ENCODE measurements at places on chromosomes 12 and 14.
A peak's percentile ranks its signal among the peaks of the same experiment; 100 is the strongest.

DNA sequence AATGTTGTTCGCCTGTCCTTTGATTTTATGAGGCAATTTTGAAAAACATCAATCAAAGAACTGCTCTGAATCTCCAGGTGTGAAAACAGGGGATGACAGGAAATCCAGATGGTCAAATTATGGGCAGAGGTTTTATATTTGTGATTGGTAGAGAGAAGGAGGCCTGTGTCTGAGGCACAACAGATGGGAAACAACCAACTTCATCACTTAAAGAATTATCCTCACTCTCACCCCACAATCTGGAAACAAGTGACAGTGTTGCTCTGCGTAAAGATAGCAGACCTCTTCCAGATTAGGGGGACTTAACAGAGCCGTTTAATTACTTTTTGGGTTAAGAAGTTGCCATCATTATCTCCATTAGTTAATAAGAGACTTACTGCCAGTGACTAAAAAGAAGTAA is 64.1 kb upstream of the EGLN3 start:
- H3K27ac ChIP-seq = no peak overlapping the region
- H3K4me1 ChIP-seq = no peaks in the 10 kb centered on the region
- DNase-seq = no peak
- peaks cover 2% of the 10 kb centered on the region for H3K27me3 ChIP-seq
- H3K36me3 ChIP-seq = no peaks in the 10 kb centered on the region

- no peak for DNase-seq
- H3K36me3 ChIP-seq = peaks cover 7% of the 10 kb centered on the region
- peak overlapping the region; percentile 31 for H3K4me3 ChIP-seq
- H3K4me1 ChIP-seq = peaks cover 18% of the 10 kb centered on the region
- no peaks in the 10 kb centered on the region for H3K27me3 ChIP-seq
Measured at GRCh38 chr14:63478010-63478409, 65.2 kb downstream of the PPP2R5E start.

DNA sequence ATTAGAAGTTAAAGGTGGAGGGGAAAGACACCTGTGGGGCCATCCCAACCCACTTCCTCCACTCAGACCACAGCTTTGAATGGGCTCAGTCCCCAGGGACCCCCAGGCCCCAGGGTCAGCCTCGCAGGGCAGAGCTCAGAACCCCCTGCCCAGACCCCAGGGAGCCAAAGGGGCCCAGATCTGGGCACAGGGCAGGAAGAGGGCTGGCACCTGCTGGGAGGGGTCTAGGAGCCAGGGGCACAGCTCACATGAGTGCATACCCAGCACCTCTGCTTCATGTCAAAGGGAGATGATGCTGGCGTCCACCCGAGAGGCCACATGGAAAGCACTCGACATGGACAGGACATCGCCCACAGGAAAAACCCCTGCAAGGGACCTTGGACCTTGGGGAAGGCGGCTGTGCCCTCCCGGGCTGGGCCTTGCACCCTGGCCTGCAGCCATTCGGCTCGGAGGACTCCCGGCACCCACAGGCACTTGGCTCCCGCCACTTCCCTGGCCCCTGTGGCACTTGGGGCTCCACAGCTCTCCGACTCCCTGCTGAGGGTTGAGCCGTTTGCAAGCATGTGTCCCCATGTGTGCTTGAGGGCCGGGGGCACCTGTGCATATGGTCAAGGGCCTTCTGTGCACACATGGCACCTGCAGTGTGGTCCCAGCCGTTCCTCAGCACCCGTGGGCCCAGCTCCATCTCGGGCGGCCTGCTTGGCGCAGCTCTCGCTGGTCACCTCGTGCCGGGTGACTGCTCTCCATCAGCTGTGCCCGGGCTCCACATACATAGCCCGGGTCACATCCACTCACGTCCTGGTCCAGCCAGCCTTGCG is 7.8 kb upstream of the AMN start:
- no peak overlapping the region for H3K27ac ChIP-seq
- peaks cover 6% of the 10 kb centered on the region for H3K36me3 ChIP-seq
- H3K27me3 ChIP-seq = no peaks in the 10 kb centered on the region
- no peak for DNase-seq
- peak overlapping the region; percentile 27 for H3K4me3 ChIP-seq
- peaks cover 16% of the 10 kb centered on the region for H3K4me1 ChIP-seq

- H3K4me3 ChIP-seq = no peak overlapping the region
- H3K27me3 ChIP-seq = peaks cover 4% of the 10 kb centered on the region
- no peak overlapping the region for H3K27ac ChIP-seq
- peaks cover 2% of the 10 kb centered on the region for H3K4me1 ChIP-seq
- no peaks in the 10 kb centered on the region for H3K36me3 ChIP-seq
- DNase-seq = no peak
Measured at GRCh38 chr14:104250175-104250574, 111.8 kb downstream of the KIF26A start.

- no peak overlapping the region for H3K4me3 ChIP-seq
- no peaks in the 10 kb centered on the region for H3K4me1 ChIP-seq
- H3K27ac ChIP-seq = no peak overlapping the region
Measured at GRCh38 chr12:81128930-81129554, 51.2 kb downstream of the ACSS3 start.

DNA sequence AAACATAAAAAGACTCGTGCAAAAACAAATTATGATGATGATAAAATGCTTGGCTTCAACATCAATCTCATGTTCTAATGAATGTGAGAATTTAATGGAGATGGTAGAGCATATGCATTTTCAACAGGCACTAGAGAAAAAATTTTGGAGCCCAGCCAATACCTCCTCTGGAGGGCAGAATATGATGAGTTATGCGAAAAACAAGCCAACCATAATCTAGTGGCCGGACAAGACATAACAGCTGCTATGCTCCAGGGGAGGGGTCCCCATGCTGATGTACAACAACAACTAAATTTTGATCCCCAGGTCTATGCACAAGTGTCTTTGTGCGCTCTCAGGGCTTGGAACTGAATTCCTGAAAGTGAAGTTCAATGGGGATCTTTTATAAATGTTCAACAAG is 1197.5 kb downstream of the LRFN5 start:
- H3K4me3 ChIP-seq = no peak overlapping the region
- no peaks in the 10 kb centered on the region for H3K4me1 ChIP-seq
- H3K36me3 ChIP-seq = no peaks in the 10 kb centered on the region
- DNase-seq = no peak

DNA sequence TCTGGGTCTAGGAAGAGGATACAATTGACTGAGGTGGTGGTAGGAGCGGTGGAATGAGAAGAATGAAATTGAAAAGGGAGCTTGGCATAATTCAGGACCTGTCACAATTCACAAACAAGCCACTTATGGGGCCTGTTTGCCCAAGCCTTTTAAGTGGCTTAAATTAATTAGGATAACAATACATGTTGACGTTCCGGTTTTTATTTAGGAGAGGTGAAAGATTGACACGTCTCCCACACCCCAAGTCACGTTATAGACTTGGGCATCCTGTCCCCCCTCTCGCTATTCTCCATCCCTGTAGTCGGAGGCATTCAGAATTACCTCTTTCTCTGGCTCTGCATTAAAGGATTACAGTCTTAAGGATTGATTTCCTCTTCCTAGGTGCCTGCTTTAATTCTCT is 954 bp upstream of the CALCOCO1 start:
- H3K36me3 ChIP-seq = peaks cover 13% of the 10 kb centered on the region
- peaks cover 11% of the 10 kb centered on the region for H3K4me1 ChIP-seq
- DNase-seq = no peak
- H3K27ac ChIP-seq = peak overlapping the region; percentile 73
- H3K27me3 ChIP-seq = no peaks in the 10 kb centered on the region

DNA sequence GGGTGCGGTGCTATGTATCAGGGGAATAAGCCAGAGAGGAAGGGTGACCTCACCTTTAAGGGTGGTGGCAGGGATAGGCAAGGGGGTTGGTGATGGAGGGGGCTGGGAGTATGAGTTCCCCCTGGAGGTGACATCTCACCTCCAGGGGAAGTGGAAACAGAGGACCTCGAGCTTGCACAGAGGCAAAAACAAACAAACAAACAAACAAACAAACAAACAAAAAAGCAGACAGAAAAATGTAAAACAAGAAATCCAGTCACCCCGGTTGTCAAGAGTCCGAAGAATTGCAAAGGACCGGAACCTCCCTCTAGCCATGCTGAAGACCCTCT is 112.2 kb upstream of the MYL2 start:
- no peak for DNase-seq
- peak overlapping the region; percentile 8 for H3K4me3 ChIP-seq
- H3K4me1 ChIP-seq = peaks cover 15% of the 10 kb centered on the region
- no peak overlapping the region for H3K27ac ChIP-seq
- H3K36me3 ChIP-seq = peaks cover 3% of the 10 kb centered on the region
- peaks cover 23% of the 10 kb centered on the region for H3K27me3 ChIP-seq

- no peak overlapping the region for H3K4me3 ChIP-seq
- no peaks in the 10 kb centered on the region for H3K4me1 ChIP-seq
- no peaks in the 10 kb centered on the region for H3K36me3 ChIP-seq
- no peak for DNase-seq
- H3K27me3 ChIP-seq = no peaks in the 10 kb centered on the region
Measured at GRCh38 chr12:30016540-30017055, 232.9 kb upstream of the TMTC1 start.

DNA sequence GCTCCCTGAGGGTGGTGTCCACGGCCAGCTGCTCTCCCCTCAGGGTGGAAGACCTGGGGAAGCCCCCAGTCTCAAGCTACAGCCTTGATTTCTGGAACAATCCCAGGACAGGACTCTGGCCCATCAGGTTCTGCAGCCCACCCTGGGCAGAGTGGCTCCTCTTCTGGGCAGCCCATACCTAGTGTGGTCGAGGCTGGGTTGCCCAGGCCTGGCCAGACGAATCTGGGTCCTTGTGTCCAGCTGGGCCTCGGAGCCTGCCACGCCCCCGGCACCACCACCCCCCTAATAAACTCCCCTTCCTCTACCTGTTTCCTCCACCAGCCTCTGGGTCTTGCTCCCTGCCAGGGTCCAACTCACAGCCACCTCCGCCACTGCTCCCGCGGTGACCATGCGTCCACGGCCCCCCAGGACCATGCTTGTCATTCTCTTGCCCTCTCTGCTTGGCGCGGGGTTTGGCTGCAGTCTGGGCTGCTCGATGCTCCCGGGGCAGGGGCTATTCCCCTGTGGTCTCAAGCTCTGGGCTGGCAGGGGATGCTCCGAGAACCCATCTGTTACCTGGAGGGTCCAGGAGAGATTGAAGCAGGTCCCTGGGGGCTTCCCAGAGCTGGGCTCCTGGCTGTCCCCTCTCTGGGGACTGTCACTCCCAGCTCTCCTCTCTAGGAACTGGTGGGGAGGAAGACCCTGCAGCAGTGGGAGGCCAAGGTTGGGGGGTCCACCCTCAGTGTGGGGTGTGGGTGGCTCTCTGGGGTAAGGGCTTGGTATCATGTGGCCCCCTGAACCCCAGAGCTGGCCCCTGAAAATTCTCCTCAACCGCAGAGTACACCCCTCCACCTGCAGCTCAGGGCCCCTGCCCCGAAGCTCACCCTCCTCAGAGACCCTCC is 8.7 kb upstream of the GPR132 start:
- DNase-seq = no peak
- no peaks in the 10 kb centered on the region for H3K27me3 ChIP-seq
- peaks cover 40% of the 10 kb centered on the region for H3K4me1 ChIP-seq
- no peak overlapping the region for H3K4me3 ChIP-seq
- H3K36me3 ChIP-seq = no peaks in the 10 kb centered on the region
- peak overlapping the region; percentile 16 for H3K27ac ChIP-seq

DNA sequence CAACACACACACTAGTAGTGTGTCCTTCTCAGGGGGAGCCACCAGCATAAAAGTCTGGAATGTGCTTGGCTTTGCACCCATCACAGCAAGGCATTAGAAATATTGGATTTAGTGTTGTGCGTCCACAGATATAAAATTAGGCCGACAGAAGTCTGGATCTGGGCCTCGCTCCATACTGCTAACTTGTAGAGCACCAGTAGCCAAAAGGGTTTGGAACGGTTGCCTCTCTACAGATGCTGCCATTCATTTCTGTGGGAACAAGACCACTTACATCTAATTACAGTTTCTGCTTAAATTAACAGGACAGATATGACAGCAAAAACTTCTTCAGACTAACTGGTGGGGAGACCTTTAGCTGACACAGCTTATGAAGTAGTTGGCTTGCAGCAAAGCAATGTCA is 94.2 kb downstream of the EXOC5 start:
- peaks cover 2% of the 10 kb centered on the region for H3K27me3 ChIP-seq
- no peaks in the 10 kb centered on the region for H3K4me1 ChIP-seq
- H3K27ac ChIP-seq = no peak overlapping the region

- peaks cover 5% of the 10 kb centered on the region for H3K36me3 ChIP-seq
- H3K27me3 ChIP-seq = peaks cover 4% of the 10 kb centered on the region
- peaks cover 11% of the 10 kb centered on the region for H3K4me1 ChIP-seq
- no peak overlapping the region for H3K4me3 ChIP-seq
- no peak for DNase-seq
Measured at GRCh38 chr14:68840454-68840853, 47.6 kb upstream of the ZFP36L1 start.

DNA sequence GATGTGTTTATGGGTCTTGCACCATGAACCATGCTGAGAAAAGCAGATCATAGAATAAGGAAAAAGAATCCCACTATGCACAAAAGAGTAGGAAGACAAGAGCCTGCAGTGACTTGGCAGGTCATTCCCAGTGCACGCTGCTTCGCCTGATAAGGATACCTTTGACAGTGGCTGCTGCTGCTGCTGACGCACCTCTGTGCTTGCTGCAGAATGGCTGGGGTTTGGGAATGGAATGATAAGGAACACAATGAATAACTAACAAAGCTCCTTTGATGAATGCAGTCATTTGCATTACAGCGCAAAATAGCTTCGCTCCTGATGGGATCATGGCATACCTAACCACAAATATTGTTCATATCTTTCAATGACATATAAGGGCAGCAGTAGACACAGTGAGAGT is 278.7 kb downstream of the PDZRN4 start:
- H3K4me3 ChIP-seq = no peak overlapping the region
- H3K27ac ChIP-seq = no peak overlapping the region
- DNase-seq = no peak
- H3K36me3 ChIP-seq = no peaks in the 10 kb centered on the region

DNA sequence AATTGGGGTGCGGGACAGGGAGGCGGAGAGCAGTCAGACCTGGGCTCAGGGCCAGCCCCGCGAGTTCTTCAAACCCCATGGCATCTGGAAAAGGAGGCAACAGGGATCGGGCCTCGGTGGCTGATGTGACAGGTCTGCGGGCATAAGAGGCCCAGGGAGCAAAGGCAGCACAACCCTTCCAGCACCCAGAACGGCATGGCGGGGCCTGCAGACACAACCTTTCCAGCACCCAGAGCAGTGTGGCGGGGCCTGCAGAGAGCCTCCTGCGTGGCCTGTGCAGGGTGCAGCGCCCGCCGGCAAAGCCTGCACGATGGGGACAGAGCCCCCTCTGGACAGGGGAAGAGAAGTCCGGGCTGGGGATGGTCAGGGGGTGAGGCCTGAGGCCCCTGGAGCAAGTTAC is 26.2 kb upstream of the TRAF3 start:
- H3K4me3 ChIP-seq = no peak overlapping the region
- H3K27ac ChIP-seq = no peak overlapping the region
- peaks cover 21% of the 10 kb centered on the region for H3K4me1 ChIP-seq
- DNase-seq = no peak
- H3K27me3 ChIP-seq = no peaks in the 10 kb centered on the region
- H3K36me3 ChIP-seq = peaks cover 4% of the 10 kb centered on the region

All from memory B cell (primary cell).